ENCODE measurements at places on chromosomes 16 and 17. TPM values are rescaled to one million over a fixed set of nuclear protein-coding genes. Genes with fewer than 3 reads are reported as not detected.

Gene CRHR1
- not detected for polyA plus RNA-seq

Gene KRT32
- polyA plus RNA-seq: not detected

Gene GHDC
- polyA plus RNA-seq: 10.5 TPM

Gene SLC22A31
- not detected for polyA plus RNA-seq

Gene DNAI2
- not detected for polyA plus RNA-seq

Gene ACAP1
- polyA plus RNA-seq: 21.9 TPM

Gene SLC5A2
- polyA plus RNA-seq: not detected

Gene SLC38A8
- polyA plus RNA-seq: not detected

Gene MRPL58
- polyA plus RNA-seq: 88.8 TPM

Gene MAPK8IP3
- polyA plus RNA-seq: 12.1 TPM

Gene IL21R
- 0.08 TPM for polyA plus RNA-seq

Gene MRC2
- 41.3 TPM for polyA plus RNA-seq

Gene TLCD1
- polyA plus RNA-seq: 3.9 TPM

Gene DRG2
- 69.0 TPM for polyA plus RNA-seq

Gene DCUN1D3
- polyA plus RNA-seq: 12.3 TPM

Gene TP53TG3F
- polyA plus RNA-seq: 0.03 TPM

Gene PLD2
- 19.5 TPM for polyA plus RNA-seq

Gene FSCN2
- 1.7 TPM for polyA plus RNA-seq

Gene OR3A1
- not detected for polyA plus RNA-seq

Gene TBC1D3K
- not detected for polyA plus RNA-seq

Gene CSH1
- polyA plus RNA-seq: not detected

Gene SMYD4
- 17.9 TPM for polyA plus RNA-seq

Gene RGS11
- polyA plus RNA-seq: 1.4 TPM

Gene PDE6G
- 1.2 TPM for polyA plus RNA-seq

Gene PYDC1
- not detected for polyA plus RNA-seq

Gene CTRL
- polyA plus RNA-seq: 0.09 TPM

Gene SLC5A11
- polyA plus RNA-seq: 0.17 TPM

Gene CACNA1G
- 0.07 TPM for polyA plus RNA-seq
